ENCODE measurements at places on chromosomes 4 and X.

- no peak for DNase-seq
Measured at GRCh38 chr4:88027611-88028608, 20.5 kb downstream of the PKD2 start.

- no peak for DNase-seq
Measured at GRCh38 chrX:3271183-3271833, 75.1 kb downstream of the MXRA5 start.

- DNase-seq = no peak
Measured at GRCh38 chrX:1809581-1809980, 194.7 kb downstream of the ASMT start.

DNA sequence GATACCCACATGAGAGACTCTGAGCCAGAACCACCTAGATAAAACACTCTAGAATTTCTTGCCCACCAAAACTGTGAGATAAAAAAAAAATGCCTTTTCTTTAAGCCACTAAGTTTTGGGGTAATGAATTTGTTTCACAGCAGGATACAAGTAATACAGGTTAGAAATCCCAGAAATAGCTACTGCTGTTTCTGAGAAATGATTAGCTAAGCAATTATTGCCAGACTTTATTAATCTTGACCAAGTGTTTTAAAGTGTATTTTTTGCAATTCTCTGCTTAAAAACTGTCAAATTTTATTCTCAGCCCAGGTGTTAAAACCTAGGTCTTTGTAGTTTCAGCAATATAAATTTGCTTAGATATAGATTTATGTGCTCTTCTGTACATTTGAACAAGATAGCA, 58.6 kb upstream of the CAPN6 start:
- no peak for DNase-seq

GRCh38 chr4:71141125-71141524, 147.7 kb downstream of the DCK start:
- no peak for DNase-seq

GRCh38 chrX:54754854-54755253, 43.2 kb downstream of the ITIH6 start:
- DNase-seq = no peak

GRCh38 chr4:77959566-77960338, 97.1 kb downstream of the MRPL1 start:
- DNase-seq = no peak

- DNase-seq = no peak
Measured at GRCh38 chr4:123444290-123444731, 47.7 kb downstream of the SPRY1 start.

GRCh38 chr4:60088807-60089486, 1111.2 kb upstream of the ADGRL3 start:
- DNase-seq = no peak

DNA sequence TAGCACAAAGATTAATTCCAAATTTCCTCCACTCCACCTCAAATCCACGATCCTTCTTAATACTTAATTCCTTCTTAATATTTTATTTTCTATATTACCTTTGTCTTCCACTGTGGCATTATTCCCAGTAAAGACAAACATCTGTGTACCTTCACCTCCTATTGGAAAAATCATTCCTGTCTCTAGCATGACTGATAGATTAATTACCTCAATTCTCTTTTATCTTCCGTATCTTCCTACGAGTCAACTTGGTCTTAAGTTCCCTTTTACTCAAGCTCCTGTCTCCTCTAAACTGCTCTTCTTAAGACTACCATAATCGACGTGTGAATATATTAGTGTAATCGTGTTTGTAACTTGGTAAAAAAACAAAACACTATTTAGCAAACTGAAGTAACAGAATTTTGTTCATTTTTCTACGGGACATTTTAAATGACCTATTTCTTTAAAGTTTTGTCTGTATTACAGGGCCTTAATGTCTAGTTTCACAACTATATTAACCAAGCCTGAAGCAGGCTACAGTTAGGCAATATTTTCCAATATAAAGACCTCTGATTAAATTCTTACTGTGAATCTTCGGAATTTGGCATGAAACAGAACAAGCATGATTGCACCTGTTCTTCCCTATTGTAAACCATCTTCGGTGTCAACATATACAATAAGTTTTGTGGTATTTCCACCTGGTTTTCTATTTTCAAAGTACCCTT, 1.1 kb upstream of the USP38 start:
- no peak for DNase-seq

DNA sequence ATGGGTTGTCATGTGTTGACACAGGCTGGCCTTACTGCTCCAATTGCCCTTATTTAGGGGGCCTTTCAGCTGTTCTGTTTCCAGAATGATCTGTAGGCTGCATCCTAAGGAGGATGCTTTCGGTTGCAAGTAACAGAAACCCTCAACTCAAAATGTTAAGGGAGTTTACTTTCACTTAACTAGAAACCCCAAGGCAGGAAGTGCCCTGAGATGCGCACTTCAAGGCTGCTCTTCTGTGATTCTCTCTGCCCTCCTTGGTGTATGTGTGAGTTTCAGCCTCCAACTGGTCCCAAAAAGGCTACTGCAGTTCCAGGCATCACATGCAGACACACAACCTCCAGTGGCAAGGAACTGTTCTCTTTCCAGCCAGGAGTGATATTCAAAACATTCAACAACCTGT, 97.3 kb upstream of the ATP6AP2 start:
- DNase-seq = no peak
